ENCODE measurements at places on chromosomes 13 and 19. TPM values are rescaled to one million over a fixed set of nuclear protein-coding genes. Genes with fewer than 3 reads are reported as not detected.

DNA sequence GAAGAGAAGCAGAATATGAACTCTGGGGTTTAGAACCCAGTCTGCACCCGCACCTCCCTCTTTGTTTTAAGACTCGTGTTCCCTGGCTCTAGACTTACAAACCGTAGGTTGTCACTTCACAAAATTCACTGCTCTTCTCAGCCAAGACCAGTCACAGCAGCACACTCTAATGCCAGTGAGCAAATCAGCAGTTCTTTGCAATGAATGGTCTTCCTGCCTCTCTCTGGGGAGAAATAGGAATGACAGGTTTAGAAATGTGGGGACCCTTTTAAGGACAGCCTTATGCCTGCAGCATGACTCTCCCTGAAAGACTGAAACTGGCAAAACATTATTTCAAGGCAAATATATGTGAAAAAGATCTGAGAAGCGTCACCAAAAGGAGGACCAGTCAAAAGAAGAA is 156.9 kb downstream of the KCTD15 start:
- H3K4me1 ChIP-seq = no peaks in the 10 kb centered on the region
- no peaks in the 10 kb centered on the region for H3K36me3 ChIP-seq
- H3K4me3 ChIP-seq = no peak overlapping the region
- no peak for DNase-seq

DNA sequence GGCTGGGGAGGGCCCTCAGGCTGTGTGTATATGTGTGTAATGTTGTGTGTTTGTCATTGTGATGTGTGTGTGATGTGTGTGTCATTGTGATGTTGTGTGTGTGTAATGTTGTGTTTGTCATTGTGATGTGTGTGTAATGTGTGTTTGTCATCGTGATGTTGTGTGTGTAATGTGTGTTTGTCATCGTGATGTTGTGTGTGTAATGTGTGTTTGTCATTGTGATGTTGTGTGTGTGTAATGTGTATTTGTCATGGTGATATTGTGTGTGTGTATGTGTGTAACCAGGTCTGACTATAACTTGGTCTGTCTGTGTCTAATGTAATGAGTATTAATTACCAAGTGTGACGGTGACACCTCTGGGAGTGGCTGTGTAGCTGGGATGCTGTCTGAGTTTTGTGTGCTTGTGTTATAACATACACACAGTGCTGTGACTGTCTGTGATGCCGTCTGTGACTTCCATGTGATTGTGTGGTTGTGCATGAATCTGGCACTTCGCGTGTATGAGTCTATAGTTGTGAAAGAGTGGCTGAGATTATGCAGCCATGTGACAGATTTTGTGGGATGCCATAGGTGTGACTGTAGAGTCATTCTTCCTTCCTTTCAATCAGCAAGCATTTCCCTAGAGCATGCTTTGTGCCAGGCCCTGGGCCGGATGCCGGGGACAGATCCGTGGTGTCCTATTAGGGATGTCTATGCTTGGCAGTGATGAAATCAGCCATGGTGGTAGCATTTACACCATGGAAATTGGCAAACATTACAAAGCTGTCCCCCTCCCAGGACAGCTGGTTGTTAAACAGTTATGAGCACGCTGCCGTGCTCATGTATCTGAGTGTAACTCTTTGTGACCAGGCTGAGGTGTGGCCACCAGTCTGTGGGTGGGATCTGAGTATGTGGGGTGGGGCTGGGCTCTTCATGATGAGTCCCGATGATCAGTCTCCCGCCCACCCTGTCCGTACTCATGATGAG is 6.4 kb downstream of the TNFSF14 start:
- H3K4me1 ChIP-seq = peaks cover 64% of the 10 kb centered on the region
- peaks cover 9% of the 10 kb centered on the region for H3K36me3 ChIP-seq
- no peak overlapping the region for H3K4me3 ChIP-seq
- H3K27me3 ChIP-seq = no peaks in the 10 kb centered on the region

LHFPL6 gene
- not detected for total RNA-seq

DNA sequence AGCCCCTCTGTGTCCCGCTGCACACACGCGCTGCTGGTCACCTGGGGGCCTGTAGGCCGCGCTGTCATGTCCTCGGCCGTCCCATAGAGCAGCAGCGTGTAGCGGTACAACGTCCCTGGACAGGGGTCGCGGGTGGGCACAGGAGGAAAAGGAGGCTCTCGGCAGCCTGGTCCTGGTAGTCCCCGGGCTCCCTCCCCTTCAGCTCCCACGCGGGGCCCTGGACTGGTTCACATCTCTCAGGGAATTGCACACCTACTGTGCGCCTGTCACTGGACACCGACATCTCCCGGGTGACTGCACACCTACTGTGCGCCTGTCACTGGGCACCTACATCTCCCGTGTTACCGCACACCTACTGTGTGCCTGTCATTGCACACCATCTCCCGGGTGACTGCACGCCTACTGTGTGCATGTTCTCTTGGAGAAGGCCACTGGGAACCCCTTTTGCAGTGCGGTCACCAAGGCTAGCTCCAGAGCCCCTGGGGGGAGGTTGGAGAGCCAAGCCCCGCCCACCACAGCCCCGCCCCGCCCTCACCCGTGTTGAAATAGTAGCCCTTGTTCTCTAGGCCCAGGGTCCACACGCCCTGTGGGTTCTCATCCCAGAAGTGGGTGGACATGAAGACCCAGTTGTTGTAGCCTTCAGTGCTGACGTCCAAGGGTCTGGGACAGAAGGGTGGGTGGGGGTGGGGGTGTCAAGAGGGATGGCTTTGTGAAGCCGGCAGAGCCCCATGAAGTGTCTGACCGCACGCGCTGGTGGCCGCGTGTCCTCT is 3.5 kb upstream of the C19orf25 start:
- no peak overlapping the region for H3K27ac ChIP-seq
- no peak overlapping the region for H3K4me3 ChIP-seq
- H3K36me3 ChIP-seq = no peaks in the 10 kb centered on the region

- no peaks in the 10 kb centered on the region for H3K36me3 ChIP-seq
- H3K4me3 ChIP-seq = no peak overlapping the region
- H3K27me3 ChIP-seq = no peaks in the 10 kb centered on the region
- H3K4me1 ChIP-seq = peaks cover 74% of the 10 kb centered on the region
- H3K27ac ChIP-seq = no peak overlapping the region
Measured at GRCh38 chr13:50915565-50915964, 6.0 kb downstream of the RNASEH2B start.

AMER2 gene
- total RNA-seq = not detected

- no peak overlapping the region for H3K27ac ChIP-seq
- no peaks in the 10 kb centered on the region for H3K4me1 ChIP-seq
- H3K4me3 ChIP-seq = no peak overlapping the region
- DNase-seq = no peak
Measured at GRCh38 chr19:5452594-5453565, 2.3 kb upstream of the ZNRF4 start.

DNA sequence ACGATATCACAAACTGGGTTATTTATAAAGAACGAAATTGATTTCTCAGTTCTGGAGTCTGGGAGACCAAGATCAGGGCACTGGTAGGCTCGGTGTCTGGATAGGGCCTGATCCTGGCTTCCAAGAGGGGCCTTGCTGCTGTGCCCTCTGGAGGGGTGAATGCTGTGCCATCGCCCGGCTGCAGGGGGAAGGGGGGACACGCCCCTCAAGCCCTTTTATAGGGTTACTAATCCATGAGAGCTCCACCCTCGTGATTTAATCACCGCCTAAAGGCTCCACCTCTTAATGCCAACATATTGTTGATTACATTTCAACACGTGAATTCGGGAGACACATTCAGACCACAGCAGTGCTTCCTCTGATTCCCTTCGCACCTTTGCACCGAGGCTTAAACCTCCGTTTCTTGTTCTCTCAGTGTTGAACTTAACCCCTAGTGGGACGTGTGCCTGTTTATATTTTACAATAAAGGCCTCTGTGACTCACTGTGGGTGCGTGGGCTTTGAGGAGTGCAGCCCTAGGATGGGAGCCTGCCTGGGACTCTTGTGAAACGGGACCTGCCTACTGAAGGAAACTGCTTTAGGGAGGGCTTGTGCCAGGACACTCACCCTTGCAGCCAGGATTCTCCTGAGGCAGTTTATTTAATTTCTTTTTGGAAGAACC is 52.4 kb upstream of the SPATA13 start:
- H3K27ac ChIP-seq = no peak overlapping the region
- no peaks in the 10 kb centered on the region for H3K27me3 ChIP-seq
- H3K36me3 ChIP-seq = no peaks in the 10 kb centered on the region
- no peaks in the 10 kb centered on the region for H3K4me1 ChIP-seq
- no peak for DNase-seq

GRCh38 chr13:41697578-41697977 is 240.2 kb downstream of the RGCC start:
- H3K27ac ChIP-seq = no peak overlapping the region
- H3K36me3 ChIP-seq = no peaks in the 10 kb centered on the region
- no peaks in the 10 kb centered on the region for H3K27me3 ChIP-seq
- H3K4me3 ChIP-seq = no peak overlapping the region
- no peaks in the 10 kb centered on the region for H3K4me1 ChIP-seq

- no peak overlapping the region for H3K27ac ChIP-seq
- no peaks in the 10 kb centered on the region for H3K36me3 ChIP-seq
- H3K4me1 ChIP-seq = no peaks in the 10 kb centered on the region
- DNase-seq = no peak
- H3K27me3 ChIP-seq = no peaks in the 10 kb centered on the region
- H3K4me3 ChIP-seq = no peak overlapping the region
Measured at GRCh38 chr13:44425041-44425814, 51.6 kb downstream of the SERP2 start.

DNA sequence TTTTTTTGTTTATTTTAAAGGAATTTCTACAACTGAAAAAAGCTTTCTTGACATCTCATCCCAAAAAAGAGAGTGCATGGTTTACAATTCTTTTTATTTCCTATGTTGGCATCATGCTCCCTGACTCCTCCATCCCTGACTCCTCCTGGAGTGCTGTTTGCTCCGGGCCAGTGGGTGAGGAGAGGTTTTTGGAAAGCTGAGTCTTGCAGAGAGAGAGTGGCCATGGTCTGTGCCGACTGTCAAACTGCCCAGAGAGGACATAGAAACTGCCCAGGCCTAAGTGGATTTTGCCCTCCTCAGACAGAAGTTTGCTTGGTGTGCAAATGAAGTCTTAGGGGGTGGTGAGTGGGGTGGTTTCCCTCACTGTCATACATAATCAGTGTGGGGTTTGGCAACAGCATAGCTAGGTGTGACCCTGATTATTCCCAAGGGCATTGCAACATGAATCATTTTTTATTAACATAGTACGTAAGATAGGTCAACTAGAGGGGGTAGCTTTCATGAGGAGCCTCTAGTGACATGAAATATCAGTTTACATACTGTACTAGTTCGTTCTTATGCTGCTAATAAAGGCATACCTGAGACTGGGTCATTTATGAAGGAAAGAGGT is 179.8 kb upstream of the UBL3 start:
- no peaks in the 10 kb centered on the region for H3K27me3 ChIP-seq
- no peaks in the 10 kb centered on the region for H3K36me3 ChIP-seq
- DNase-seq = no peak
- no peaks in the 10 kb centered on the region for H3K4me1 ChIP-seq
- no peak overlapping the region for H3K27ac ChIP-seq

SLITRK1 gene
- total RNA-seq = not detected

DNA sequence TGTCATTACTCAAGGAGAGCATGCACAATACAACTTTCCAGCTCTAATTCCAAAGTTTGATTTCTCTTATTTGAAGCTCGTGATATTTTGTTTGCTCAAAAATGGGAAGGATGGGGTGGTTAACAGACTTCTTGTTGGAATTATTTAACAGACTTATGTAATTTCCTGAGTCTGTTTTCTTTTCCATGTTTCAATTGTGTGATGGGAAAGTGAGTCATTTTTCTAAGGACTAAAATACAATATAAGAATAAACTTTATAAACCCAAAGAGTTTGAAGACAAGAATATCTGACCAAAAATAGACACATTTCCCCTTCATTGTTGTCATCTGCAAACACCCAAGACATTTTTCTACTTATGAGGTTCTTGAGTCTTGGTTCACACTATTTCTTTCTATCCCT is 211.8 kb upstream of the SLITRK5 start:
- no peak for DNase-seq
- H3K36me3 ChIP-seq = no peaks in the 10 kb centered on the region
- H3K4me1 ChIP-seq = no peaks in the 10 kb centered on the region
- no peaks in the 10 kb centered on the region for H3K27me3 ChIP-seq

GRCh38 chr19:57587529-57587928 is 3.6 kb downstream of the ZIK1 start:
- DNase-seq = no peak
- no peaks in the 10 kb centered on the region for H3K27me3 ChIP-seq
- H3K4me3 ChIP-seq = no peak overlapping the region
- peaks cover 15% of the 10 kb centered on the region for H3K4me1 ChIP-seq
- peaks cover 18% of the 10 kb centered on the region for H3K36me3 ChIP-seq

CGB1 gene
- total RNA-seq = not detected

GRCh38 chr13:39876258-39876657 is 220.8 kb downstream of the COG6 start:
- H3K27me3 ChIP-seq = no peaks in the 10 kb centered on the region
- DNase-seq = no peak
- no peak overlapping the region for H3K4me3 ChIP-seq
- no peak overlapping the region for H3K27ac ChIP-seq
- no peaks in the 10 kb centered on the region for H3K4me1 ChIP-seq

CEACAM8 gene
- not detected for total RNA-seq

DNA sequence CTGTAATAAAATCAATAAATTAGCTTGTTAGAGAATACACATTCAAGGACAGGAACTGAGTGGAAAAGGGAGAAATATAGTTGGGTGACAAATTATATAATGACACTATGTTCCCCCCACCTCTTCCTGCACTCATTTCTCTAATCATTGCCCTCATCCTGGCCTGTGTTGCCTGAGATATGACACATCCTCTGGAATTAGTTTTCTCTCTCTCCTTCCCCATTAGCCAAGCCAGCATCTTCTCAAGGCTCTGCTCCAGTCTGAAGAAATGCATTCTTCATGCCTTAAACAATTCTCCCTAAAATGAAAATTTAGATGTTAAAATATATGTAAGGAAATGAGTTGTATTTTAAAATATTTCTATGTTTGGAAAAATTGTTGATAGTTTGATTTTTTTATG is 280.3 kb downstream of the POU4F1 start:
- no peaks in the 10 kb centered on the region for H3K27me3 ChIP-seq
- DNase-seq = no peak
- no peaks in the 10 kb centered on the region for H3K4me1 ChIP-seq
- no peaks in the 10 kb centered on the region for H3K36me3 ChIP-seq
- no peak overlapping the region for H3K4me3 ChIP-seq

SPATA13 gene
- total RNA-seq = 110 TPM

DNA sequence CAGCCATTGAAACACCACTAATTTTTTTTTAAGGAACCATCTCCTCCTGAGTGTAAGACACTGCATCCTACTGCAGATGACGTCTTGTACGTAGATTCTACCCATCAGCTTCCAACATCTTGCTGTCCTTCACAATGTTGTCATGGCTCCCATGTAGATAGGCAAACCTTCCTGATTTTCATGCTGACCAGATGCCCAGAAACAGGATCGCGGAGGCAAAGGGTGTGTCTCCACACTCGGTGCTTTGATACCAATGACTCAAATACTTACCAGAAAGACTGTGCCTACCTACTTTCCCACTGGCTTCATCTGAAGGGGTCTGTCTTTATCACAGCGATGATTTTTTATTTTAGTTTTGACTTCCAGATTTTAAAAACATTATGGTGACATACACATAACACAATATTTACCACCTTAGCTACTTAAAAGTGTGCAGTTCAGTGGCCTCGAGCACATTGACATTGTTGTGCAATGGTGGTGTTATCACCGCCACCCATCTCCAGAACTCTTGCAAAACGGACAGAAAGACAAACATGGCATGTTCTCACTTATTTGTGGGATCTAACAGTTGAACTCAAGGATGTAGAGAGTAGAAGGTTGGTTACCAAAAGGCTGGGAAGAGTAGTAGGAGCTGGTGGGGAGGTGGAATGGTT is 94.0 kb upstream of the PEG3 start:
- no peaks in the 10 kb centered on the region for H3K4me1 ChIP-seq
- H3K4me3 ChIP-seq = no peak overlapping the region
- no peaks in the 10 kb centered on the region for H3K36me3 ChIP-seq
- no peak for DNase-seq
- H3K27me3 ChIP-seq = no peaks in the 10 kb centered on the region

ZNF681 gene
- total RNA-seq = 8.3 TPM

- no peaks in the 10 kb centered on the region for H3K4me1 ChIP-seq
- no peak for DNase-seq
- H3K4me3 ChIP-seq = no peak overlapping the region
Measured at GRCh38 chr13:32745509-32745908, 159.3 kb downstream of the PDS5B start.

All from CD4-positive, alpha-beta memory T cell (primary cell).